ENCODE measurements at places on chromosomes 13 and 19.
A peak's percentile ranks its signal among the peaks of the same experiment; 100 is the strongest.

DNA sequence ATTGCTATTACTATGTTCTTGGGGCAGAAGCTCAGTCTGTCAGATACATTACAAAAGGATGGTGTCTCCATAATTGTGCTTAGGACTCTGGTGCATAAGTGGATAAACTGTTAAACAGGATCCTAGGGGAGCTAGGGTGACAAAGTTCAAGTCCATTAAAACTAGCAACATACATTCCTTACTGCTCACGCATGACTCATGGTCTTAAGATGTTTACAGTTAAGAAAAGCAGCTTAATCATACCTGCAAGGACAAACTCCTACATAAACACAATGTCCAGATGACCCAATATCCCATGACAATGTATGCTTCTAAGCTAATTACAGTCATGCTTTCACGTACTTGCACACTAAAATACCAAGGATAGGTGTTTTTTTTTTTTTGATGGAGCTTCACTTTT is 3.5 kb upstream of the ZNF701 start:
- DNase-seq = no peak

GRCh38 chr19:49116544-49116943 is 2.4 kb downstream of the LIN7B start:
- no peak for DNase-seq

DNA sequence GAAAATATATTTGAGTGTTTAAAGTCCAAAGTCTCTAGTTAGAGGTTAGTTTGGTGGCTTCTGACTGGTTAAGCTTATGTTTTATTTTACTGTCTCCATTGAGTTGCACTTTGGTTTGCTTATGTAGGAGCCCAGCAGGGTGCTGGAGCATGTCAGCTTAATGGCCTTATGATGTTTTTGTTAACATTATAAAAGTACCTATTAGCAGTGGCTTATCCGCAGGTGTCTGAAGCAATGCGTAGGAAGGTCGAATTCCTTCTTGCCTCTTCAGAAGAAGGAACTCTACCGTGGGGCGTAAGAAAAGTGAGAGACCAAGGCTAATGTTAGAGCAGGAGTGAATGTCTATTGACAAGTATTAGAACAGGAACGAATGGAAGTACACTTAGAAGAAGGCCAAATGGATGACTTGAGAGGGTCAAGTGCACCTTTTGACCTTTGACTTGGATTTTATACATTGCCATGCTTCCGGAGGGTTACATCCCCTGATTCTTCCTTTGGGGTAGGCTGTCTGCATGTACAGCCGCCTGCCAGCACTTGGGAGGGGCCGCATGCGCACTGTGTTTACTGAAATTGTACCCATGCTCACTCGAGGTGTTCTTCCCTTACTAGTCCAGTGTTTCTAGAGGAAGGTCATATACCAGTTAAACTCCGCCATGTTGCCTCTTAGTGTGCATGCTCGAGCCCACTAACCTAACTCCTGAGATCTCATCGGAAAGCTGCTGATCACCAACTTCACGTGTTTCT is 793.9 kb upstream of the PCDH9 start:
- DNase-seq = no peak

GRCh38 chr19:55549500-55550320 is 4.4 kb upstream of the SBK3 start:
- no peak for DNase-seq

DNA sequence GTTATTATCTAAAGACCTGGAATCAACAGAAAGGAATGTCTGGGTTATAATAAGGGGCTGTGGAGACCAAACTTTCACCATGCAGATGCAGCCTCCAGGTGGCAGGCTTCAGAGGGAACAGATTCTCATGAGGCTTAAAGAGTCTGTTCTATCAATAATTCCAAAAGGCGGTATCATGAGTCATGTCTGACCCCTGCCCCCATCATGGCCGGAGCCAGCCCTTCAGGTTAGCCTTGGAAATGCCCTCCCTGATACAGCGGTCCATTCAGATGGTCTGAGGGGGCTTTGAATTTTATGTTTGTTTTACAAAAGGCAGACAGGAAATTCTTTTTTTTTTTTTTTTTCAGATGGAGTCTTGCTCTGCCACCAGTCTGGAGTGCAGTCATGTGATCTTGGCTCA is 21.7 kb upstream of the LAMP1 start:
- DNase-seq = peak; percentile 10

DNA sequence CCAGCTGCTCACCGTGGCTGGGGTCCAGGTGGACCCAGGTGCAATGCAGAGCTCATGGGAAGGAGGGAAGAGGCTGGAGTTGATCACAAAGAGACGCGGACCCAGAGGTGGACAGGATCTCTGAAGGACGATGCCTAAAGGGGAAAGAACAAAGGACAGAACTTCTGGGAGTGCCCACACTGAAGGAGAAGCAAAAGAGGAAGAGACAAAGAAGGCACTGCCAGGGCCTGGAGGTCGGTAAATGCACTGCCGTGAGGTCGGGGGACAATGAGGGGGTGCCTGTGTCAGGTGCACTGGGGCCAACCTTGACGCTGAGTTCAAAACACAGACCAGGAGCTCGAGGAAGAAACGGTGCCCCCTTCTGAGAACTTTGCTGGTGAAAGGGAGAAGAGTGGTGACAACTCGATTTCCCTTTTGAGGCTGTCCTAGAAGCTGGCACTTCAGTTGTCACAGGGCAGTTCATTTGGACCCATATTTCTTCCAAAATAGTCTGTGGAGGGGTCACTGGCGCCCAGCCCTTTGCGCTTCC is 55.6 kb downstream of the GJA3 start:
- no peak for DNase-seq

GRCh38 chr13:104854007-104854406 is 1681.5 kb downstream of the EFNB2 start:
- DNase-seq = no peak

DNA sequence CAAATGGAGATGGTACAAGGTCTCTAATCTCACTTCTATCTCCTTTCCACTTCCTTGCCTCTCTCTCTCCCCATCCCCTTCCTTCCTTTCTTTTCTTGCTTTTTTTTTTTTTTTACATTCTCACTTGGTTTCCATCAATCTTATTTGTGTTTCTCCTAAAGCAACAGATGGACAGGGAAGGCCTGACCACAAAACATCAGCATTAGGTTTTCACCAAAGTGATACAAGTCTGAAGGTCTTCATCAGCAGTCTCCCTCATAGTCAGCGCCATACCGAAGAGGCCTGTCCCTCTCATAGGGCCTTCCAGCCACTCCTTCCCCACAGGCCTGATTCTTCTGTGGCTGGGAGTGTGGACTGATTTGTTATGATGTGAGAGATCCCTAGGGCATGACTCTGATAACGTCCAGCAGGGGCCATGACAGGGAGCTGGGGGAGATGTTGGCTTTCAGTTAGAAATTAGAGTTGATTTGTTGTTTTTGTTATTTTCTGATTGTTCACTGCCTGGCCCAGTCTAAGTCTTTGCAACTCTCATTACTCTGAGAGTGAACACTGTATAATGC is 158.7 kb downstream of the SLC7A1 start:
- no peak for DNase-seq

GRCh38 chr13:98327371-98328270 is 150.6 kb upstream of the RNF113B start:
- DNase-seq = no peak

Measured in stimulated activated CD4-positive, alpha-beta T cell treated with anti-CD3 and anti-CD28 coated beads, Interleukin-15, amount 100 ng/mL, for 48 hours (primary cell).